ENCODE measurements at places on chromosomes 1 and 21.

GRCh38 chr1:167503626-167504466 is 14.5 kb downstream of the CD247 start:
- DNase-seq, result peak; percentile 45

DNA sequence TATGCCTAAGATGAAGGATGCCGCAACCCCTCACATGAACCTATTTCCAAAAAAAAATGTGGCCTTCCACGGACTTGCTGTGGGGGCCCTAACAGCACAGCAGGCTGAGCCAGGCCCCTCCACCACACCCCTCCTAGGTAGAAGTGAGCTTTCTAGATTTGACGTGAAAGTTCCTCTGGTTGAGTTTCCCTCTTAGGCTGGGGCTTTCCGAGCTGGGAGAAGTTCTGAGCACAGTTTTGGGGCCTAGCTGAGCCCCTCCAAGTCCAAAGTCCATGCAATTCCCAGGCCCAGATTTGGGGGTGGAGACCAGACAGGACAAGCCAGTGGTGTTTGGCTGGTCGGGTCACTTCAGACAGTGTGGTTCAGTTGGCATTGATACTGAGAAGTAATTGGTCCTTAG is 13.8 kb upstream of the PHLDA3 start:
- no peak for DNase-seq

- DNase-seq, result no peak
Observed at GRCh38 chr1:184615301-184615700, 139.4 kb downstream of the EDEM3 start.

DNA sequence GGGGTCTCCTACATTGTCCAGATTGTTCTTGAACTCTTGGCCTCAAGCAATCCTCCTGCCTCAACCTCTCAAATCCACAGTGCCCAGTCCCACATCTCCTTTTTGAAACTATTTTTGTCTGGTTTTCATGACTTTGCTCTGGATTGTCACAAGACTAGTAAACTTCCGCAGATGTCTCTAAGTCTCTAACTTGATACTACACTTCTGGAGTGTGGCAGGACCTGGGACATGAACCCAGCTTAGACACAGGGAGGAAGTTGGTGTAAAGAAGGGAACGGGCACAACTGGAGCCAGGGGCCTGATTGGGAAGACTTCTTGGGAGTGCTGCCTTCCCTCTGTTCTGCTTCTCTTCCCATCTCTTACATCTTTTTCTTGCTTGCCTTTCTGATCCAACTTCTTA is 16.2 kb upstream of the DISC1 start:
- DNase-seq, result no peak

DNA sequence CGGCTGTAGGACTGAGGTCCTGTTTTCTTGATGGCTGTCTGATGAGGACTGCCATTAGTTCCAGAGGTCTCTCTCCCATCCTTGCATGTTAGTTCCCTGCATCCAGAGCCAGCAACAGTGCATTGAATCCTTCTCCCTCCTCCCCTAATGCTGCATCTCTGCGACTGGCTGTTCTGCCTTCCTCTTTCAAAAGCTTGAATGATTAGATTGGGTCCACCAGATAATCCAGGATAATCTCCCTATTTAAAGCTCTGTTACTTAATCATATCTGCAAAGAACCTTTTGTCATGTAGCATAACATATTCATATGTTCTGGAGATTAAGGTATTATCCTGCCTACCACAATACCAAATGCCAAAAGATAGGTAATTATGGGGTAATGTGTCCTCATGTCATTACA is 377.5 kb downstream of the GPATCH2 start:
- no peak for DNase-seq

DNA sequence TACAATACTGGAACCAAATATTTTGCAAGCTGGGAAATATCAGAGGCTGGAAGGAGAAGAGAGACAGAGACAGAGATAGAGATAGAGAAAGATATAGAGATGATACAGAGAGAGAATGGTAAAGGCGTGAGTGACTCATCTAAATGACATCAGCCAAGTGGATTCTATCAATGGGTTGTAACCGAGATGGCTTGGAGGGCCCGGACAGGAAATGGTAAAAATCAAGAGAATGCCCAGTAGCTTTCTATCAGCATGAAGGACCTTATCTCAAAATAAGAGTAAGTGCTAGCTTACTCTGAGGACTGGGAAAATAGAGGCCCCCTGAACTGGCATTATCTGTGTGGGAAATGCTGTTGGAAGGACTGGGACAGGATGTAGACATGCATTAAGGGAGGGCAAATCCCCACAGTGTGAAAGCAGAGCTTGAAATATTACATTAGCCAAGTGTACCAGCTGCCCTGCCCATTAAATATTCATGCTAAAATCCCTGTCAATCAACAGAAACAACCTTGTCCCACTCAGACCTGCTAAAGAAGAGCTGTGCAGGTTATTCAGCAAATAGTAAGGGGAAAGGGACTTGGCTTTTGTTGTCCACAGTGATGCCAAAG is 76.6 kb upstream of the ZNF644 start:
- no peak for DNase-seq

DNA sequence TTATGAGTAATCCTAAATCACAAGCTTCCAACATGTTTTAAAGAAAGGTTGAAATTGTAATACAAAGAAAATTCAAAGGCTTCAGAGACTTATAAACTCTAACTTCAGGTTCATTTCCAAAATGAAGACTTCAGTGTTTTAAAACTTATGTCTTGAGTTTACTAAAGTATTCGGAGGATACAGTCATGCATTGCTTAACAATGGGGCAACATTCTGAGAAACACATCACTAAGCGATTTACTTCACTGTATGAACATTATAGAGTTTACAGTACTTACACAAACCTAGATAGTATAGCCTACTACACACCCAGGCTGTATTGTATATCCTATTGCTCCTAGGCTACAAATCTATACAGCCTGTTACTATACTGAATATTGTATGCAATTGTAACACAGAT is 38.3 kb downstream of the CEP170 start:
- no peak for DNase-seq

DNA sequence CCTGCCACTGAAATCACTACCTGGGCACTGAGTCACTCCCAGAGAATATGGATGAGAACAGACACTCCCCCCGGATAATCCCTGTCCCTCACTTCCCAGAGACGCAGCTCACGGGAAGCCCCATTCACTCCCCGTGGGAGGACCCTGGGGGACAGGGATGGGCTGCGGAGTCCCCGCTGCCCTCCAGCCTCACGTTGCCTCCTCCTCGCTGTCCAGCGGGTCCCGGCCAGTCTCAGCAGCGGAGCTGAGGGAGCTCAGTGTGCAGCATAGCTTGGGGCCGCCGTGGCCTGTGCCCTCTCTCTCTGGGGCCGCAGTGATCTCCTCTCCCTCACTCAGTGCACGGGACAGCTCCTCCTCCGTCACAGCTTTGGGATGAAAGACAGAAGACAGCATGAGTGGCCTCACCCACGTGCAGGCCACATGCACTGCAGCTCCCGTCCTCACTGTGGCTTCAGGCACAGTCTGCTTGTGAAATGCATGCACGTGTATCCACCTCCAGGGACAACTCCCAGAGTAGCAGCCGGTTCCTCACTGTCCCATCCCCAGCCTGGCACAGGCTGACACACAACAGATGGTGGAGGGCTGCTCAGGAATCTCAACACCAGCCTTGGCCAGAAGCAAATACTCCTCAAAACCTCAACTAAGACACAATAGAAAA is 7.4 kb downstream of the CFAP410 start:
- DNase-seq, result no peak

DNA sequence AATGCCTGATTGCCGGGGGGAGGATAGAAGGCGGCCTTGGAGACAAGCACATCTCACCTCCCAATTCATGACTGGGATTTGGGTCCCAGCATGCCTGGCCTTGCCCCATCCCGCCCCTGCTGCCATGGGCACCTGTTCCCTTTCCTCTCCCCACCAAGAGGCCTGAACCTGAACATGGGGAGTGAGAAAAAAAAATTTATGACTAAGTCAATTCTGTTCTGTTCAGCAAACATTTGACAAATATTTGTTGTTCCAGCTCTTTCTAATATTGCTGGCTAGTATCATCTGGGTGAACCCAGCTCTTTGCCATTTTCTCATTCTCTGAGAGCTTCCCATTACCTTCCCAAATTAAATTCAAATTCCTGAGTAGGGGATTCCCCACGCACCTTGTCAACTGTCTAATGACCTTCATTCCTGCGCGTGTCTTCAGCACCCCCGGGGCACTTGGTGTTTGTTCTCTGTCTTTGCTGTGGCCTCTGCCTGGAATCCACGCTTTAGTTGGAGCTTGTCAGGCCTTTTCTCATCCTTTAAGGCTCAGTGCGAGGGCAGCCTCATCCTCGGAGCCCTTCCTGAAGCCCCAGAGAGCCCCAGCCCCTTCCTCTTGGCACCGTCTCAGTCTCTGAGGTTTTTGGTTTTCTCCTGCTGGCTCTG is 42.8 kb downstream of the ARHGEF10L start:
- no peak for DNase-seq

- no peak for DNase-seq
Observed at GRCh38 chr1:226697151-226697928, 41.7 kb downstream of the ITPKB start.

- peak; percentile 94 for DNase-seq
Observed at GRCh38 chr1:228457396-228458176, 29.6 kb upstream of the RNF187 start.

DNA sequence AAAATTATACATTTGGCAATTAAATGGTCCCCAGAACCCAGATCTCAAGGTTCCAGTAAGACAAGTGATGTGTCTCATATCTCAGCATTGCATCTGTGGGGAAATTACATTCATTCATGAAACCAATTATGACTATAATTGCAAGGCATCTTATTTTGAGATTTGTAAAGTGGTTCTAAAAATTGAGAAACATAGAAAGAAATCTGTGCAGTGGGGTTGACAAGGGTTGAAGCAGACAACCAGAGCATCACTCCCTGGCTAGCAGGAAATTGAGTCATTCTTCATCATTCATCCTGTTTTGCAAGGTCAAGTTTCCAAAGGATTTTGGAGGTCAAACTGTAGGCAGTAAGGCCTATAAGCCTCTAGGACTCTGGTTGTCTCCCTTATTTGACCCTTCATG is 25.1 kb upstream of the MROH9 start:
- DNase-seq, result no peak

GRCh38 chr1:188782220-188782841 is 1695.3 kb downstream of the BRINP3 start:
- no peak for DNase-seq

DNA sequence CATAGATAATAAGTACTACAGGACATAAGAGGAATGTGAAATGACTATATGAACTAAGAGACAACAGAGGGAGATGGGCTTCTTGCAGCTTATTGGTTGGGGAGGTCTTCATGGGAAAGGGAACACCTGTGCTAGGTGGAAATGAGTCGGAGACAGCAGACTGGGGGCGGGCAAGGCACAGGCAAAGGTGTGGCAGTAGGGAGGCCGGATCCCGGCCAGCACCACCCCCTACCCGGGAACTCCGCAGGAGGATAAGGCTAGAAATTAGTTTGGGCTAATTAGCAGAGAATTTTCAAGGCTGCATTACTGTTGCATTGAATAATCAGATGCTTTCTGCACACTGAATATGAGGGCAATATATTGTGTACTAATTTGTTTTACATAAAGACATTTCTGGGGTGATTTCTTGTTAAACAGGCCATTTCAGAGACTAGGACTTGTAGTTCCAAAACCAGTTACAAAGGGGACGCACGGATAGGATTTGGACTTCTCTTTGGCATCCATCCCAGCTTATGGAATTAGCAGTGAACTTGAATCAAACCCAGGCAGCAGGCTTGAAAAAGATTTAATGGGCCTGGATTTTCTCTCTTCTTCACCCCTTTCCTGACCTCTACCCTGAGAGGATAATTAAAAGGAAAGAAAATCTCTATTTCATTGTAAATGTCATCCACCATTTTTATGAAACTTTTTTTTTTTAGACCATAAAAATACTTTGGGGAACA is 2.2 kb upstream of the HUNK start:
- DNase-seq, result no peak

GRCh38 chr1:30811187-30811586 is 53.6 kb upstream of the LAPTM5 start:
- no peak for DNase-seq

GRCh38 chr1:10965546-10966226 is 46.8 kb upstream of the TARDBP start:
- no peak for DNase-seq

- no peak for DNase-seq
Observed at GRCh38 chr1:223611936-223612335, 53.6 kb downstream of the CAPN8 start.

DNA sequence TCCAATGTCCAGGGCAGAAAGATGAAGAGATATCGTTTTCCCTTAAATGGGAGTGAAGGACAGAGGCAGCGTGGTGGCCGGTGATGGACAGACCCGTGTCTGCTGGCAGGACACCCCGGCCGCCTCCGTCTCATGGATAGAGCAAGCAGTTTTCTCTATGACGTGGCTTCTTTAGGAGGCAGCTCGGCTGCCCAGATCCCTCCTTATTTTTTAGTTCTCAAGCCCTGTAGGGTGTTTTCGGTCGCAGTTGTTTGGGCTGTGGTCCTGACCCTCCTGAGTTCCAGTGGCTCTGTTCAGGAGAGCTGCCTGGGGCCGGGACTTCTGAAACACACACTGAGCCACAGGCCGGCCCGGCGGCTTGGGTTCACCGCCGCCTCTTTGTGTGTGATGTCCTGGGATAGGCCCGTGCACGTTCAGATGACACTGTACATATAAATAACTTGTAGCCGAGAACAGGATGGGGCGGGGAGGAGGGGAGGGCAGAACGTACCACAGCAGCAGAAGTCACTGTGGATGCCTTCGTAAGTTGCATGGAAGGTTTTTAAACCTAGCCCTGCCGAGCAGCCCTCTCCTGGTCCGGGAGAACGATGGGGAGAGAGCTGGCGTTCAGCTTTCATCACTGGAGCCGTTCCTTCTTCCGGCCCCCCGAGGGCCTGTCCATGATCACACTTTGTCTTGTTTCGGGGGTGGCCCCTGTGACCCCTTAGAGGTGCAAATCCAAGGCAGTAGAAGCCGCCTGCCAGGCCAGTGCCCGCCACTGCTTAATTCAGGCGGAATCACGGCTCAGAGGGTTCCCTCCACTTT is 65.2 kb downstream of the SIK1 start:
- peak; percentile 72 for DNase-seq

DNA sequence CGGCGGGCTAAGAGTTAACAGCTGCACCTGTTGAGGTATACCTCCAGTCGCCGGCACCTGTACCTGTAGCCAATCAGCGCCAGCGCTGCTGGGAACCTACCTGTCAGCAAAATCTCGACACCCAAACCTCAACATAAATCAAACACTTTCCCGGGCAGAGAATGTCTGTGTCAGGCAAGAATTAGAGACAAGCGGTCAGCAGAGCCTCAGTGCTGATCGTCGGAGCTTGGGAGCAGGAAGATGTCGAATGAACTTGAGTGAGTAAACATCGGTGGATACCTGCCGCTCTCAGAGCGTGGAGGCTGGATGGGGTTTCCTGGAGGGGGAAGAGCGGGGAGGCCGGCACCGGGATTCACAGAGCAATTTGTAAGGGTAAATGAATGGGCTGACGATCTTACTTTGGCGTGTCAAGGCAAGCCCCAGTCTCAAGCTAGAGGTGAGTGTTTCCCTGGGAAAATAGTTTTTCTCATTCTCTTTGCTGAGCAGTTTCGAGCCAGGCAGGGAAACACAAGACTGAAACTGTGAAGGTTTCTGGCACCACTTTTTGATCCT is at the start of gene GRHL3:
Gene GRHL3 (plus strand): TSS at position 46 of the 552 bp plus-strand sequence. CDS start 195 bp downstream, at position 241.
- no peak for DNase-seq

DNA sequence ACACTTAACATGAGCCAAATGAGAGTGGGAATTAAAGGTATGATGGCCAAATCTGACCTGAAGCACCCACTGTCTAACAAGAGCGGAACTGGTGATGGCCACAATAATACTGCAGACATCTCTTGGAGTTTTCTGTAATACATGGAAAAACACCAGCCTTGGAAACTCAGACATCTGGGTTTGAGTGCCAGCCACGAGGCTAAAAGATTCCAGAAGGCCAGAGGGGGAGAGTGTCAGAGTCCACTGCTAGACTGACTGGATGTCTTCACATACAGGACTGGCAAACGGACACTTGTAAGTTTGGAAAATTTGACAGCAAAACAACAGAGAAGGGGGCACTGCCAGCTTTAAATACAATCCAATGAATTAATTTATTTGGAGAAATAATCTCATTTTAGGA is 175.1 kb downstream of the ADSS2 start:
- DNase-seq, result no peak

Measured in activated CD8-positive, alpha-beta memory T cell treated with anti-CD3 and anti-CD28 coated beads for 24 hours (primary cell).